ENCODE measurements at places on chromosomes 3 and 15.

GRCh38 chr3:186097663-186098451 lies 11.0 kb downstream of the ETV5 start:
- DNase-seq: no peak

DNA sequence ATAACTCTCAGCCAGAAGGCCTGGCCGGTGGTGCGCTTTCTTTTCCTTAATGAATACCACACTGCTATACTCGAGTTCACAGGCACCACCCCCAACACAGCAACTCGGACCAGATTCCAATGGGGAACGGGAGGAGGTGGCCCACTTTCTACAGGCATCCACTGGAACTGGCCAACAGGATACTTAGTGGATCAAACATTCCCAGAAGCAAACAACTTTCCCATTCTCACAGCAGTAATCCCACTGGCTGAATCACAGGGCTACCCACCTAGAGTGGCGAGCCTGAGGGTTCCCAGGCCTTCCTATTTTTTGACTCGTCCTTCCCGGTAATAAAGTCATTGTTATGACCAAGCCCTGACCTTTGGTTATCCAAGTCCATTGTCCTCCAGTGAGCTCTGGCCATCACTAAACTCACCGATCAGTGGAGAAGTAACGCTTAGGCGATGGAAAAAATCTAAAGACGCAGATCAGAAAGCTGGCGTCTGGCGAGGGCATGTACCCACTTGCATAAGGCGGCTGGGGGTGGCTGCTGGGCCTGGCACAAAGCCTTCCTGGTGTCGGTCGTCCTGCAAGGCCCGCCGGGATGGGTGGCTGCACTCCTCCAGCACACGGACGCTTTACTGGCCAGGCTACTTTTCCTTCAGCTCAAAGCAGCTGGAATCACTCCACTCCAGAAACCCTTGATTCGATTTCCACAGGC lies 1.2 kb downstream of the EOGT start:
- no peak for DNase-seq

- DNase-seq: no peak
Observed at GRCh38 chr3:134072881-134073582, 43.3 kb upstream of the SLCO2A1 start.

DNA sequence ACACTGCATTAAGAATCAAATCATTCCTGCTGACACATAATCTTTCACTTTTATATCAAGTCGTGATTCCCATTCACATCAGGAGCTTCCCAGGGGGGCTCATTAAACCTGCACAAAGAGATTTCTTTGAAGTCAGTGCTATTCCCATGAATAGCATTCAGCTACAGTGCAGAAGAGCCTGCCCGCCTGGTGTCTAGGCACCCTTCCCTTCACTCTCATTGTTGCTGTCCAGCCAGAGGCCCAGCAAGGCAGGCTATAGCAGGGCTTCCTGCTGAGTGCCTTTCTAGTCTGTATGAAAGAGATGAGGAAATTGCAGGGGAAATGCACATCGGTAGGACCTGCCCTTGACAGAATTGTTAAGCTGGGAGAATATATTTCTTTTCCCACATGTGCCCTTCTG lies 4.5 kb upstream of the GJD2 start:
- DNase-seq: no peak

GRCh38 chr3:4426261-4426781 lies 40.7 kb downstream of the SUMF1 start:
- no peak for DNase-seq

DNA sequence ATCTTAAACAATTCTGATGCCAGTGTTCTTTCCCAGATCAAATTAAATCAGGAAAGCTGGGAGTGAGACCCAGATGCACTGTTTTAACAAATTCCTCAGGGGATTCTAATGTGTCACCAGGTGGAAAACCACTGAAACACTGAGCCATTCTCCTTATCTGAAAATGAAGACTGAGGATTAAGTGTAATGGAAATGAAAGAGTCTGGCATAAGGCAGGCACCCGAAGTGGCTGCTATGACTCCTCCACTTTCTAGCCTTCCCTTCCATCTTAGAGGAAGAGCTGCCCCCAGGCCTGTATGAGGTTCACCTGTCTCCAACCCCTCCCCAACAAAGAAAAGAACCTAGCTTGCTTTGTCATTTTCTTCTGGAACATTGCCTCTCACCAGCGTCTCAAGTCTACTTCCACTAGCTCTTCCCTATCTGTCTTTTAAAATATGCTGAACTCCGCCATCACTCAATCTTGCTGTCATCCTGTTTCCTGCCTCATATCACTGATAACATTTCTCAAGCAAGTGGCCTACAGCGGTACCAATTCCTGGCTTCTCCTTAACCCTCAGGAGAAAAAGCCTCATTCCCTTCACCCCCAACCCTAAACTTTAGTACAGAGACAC lies 13.7 kb upstream of the ABHD2 start:
- no peak for DNase-seq

DNA sequence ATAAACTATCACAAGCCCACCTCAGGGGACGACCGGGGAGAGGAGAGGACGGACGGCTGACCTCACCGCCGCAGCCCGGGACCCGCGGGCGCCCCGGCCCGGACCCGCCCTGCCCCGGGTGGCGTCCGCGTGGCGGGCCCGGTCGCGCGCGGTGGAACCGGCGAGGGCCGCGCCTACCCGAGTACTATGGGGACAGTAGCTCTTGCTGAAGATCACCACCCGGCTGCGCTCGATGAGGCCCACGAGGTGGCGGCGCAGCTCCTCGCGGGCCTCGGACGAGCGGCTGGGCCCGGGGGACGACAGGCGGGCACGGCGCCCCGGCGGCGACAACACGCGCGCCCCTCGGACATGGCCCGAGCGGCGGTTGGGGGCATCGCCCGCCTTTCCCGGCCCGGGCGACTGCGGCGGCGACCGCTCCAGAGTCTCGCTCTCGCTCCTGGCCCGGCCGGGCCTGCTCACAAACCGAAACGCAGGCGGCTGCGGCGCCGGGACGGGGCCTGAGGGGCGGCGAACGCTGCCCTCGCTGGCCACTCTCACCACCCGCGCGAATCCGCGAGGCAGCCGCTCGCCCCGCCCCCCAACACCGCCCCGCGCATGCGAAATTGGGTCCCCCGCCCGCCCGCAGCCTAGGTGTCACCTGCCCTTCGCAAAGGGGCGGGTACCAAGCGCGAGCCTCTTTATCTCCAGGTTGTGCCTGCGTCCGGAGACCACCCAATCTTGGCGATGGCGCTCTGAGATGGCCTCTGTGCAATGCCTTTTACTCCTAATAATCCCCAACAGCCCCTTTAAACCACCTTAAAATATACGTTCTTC lies at the start of gene TXNRD3:
TXNRD3 (minus strand) TSS at position 554 of the 813 bp plus-strand sequence.
- DNase-seq: peak; percentile 31

DNA sequence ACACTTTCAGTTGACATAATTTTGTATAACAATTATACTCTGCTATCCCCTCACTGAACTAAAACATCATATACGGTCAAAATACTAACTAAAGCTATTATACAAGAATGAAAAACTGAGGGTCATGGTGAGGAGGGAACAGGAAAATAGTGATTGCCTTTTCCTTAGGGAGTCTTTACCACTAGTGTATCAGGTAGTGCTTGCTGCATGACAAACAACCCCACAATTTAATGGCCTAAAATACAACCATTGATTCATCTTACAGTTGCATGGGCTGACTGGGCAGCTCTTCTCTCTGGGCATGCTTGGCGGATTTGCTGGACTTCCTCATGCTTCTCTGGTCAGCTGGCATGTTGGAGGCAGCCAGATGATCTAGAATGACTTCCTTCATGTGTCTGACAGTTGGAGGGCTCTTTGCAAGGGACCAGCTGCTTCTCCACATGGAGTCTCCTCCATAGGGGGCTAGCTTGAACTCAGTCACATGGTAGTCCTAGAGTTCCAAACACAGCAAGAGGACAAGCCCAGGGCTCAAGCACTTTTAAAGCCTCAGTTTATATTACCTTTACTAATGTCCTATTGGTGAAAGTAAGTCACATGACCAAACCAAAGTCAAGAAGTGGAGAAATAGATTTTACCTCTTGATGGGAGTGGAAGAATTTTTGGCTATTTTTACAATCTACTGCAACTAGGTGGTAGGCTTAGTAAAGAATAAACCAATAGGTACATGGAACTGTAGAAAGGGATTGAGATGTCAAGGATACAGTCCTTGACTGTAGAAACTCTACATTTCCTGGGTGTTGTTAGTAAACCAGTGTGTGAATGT lies 18.8 kb downstream of the THAP10 start:
- no peak for DNase-seq

DNA sequence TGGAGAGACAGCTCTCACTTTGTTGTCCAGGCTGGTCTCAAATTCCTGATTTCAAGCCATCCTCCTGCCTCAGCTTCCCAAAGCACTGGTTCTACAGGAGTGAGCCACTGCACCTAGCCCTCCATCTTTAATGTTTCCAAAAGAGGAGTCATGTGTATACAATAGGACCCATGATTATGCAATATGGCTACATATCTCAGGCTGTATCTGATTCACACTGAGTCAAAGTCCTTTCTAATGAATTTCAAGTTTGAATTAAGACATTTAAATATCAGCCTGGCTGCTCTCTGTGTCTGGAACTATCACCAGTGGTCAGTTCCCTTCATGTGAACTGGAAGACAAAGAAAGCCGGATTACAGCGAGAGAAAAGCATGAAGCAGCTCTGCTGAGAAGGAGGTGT lies 90.5 kb downstream of the MINAR1 start:
- DNase-seq: no peak

GRCh38 chr15:66721501-66721937 lies 19.5 kb downstream of the SMAD6 start:
- no peak for DNase-seq

- DNase-seq: no peak
Observed at GRCh38 chr3:104750581-104750980, 616.1 kb upstream of the ALCAM start.

- no peak for DNase-seq
Observed at GRCh38 chr3:17602126-17602525, 140.3 kb downstream of the TBC1D5 start.

DNA sequence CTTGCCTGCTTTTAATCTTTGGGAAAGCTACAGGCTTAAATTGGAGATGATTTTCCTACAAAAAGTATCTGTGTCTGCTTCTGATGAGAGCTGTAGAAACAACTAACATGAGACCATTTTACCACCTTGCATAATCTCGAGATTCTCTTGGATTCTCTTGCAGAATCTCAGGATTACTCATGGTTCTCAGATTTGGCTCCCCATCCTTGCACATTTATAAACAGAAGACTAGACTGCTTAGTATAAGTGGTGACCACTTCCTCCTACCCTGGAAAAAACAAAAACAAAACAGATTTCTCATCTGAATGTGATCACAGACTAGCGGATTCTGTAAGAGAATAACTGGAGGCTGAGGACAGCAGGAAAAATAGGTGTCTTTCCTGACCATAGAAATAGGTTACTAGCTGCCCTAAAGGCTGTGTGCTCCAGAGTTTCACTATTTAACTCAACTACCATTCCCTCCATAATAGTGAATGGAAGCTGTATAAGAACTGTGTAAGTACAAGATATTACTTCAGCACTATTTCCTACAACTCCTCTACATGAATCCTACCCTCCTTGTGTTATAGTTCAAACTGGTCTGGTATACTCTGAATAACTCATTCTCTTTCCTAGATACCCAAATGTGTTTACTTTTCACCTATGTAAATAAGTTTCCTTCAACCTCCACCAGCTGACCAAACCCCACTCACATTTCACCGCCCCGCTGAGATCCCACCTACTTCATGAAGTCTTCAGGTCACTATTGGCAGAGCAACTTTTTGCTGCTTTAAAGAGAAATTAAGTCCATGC lies 122.2 kb upstream of the C2CD4B start:
- no peak for DNase-seq

DNA sequence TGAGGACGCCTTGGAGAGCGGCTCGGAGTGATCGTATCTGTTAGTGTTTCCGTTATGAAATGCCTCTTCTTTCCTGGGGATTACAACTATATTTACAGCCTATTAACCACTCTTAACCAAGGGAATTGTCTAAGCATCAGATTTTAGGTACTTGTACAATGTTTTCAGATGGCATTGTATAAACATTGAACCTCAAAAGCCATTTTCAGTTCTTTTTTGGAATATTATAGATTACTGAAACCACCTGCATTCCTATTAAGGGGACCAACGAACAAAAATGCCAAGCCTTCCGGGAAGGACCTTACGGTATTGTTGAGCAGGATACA lies 1.1 kb downstream of the NEO1 start:
- no peak for DNase-seq

- DNase-seq: no peak
Observed at GRCh38 chr3:186193534-186194450, 84.9 kb upstream of the ETV5 start.

- peak; percentile 20 for DNase-seq
Observed at GRCh38 chr3:183295211-183295610, 42.2 kb downstream of the B3GNT5 start.

GRCh38 chr3:184348057-184348382 lies 10.6 kb downstream of the FAM131A start:
- no peak for DNase-seq

GRCh38 chr15:28952666-28953491 lies 67.1 kb downstream of the APBA2 start:
- no peak for DNase-seq

GRCh38 chr15:35195649-35196048 lies 110.6 kb upstream of the NANOGP8 start:
- no peak for DNase-seq

- DNase-seq: no peak
Observed at GRCh38 chr3:186160691-186161243, 51.9 kb upstream of the ETV5 start.

DNA sequence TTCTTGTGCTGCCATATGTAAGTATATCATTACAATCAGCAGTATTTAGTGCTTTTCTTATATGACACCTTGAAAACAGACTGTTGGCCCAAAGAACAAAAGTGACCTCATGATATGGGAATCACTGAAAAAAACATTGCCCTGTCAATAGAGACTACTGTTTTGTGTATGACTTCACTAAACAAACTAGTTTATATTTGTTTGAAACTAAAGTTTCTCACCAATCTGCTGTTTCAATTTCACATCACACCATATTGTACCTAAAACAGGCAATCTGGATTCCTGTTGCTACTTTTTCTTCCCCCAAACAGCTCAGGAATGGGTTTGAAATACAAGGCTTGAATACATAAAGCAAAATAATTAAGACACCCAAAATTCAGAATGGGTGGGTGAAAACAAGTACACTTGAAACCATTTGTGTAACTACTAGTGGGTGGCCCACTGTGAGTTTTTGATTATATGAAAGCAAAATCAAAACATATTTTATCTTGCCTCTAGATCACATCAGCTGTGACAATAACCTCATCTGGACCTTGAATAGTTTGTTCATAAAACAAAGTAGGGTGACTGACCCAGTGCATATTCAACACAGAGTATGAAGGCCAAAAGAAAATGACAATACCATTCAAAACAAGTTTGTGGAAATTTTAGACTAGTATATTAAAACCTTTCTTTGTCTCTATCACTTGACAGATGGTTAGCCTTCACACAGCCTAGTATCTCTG lies 5.9 kb downstream of the ZBTB20 start:
- DNase-seq: no peak

- no peak for DNase-seq
Observed at GRCh38 chr3:32882603-32883025, 64.8 kb downstream of the TRIM71 start.

DNA sequence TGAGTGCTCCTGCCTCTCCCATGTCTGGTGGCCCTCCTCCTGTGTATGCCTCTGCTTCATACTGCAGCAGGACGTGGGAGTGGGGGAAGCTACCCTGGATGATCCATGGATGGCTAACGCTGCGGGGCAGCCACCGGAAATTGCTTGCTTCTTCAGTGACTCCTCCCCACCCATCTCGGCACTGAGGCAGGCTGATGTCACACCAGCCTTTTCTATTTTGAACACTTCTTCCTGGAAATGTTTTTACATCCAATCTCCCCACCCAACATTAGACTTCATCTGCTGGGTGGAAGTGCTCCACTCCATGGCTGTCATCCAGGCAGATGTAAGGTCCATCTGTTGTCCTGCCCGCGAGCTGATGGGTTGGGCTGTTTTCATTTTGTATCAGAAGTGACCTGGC lies 58.9 kb upstream of the MUC13 start:
- DNase-seq: no peak

GRCh38 chr15:99385865-99386264 lies 134.6 kb downstream of the LRRC28 start:
- no peak for DNase-seq

Data from KG1 (cell line).